Caco-2 (cell line): ENCODE measurements at places on chromosomes 11 and 22.
A peak's percentile ranks its signal among the peaks of the same experiment; 100 is the strongest.

DNA sequence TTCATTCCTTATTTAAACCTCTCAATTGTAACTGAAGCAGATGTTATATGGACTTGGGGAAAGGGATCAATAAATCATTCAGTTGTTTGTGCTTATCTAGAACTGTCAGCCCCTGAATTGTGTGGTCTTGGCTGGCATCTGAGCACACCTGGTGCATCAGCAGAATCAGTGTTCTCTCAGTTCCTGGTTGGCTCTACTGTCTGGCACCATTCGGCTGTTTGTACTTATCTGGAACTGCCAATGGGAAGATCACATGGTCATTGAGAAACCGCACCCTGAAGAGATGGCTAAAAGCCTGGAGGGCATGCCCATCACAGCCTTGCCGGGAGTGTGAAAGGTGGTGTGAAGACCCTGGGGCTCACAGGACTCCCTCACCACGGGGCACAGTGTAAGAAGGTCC is 37.1 kb upstream of the EHF start:
- no peak for DNase-seq

DNA sequence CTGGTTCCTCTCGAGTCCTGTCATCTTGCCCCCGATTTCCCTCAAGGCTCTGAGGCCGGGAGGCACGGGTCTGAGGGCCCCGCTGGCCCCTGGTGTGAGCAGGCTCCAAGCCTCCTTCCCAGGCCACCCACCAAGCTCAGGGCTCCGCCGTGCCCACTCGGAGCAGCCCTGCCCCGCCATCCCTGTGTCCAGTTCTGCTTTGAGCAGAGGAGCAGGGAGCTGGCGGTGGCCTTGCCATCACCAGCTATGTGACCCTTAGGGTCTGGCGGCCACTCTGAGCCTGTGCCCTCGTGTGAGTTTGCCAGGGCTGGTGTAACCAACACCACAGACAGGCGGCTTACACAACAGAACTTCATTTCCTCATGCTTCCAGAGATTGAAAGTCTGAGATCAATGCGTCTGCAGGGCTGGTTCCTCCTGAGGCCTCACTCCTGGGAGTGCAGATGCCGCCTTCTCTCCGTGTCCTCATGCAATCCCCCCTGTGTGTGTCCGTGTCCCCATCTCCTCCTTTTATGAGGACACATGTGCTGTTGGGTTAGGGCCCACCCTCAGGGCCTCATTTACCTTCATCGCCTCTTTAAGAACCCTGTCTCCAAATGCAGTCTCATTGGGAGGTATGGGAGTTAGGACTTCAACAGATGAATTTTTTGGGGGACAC is 36.5 kb upstream of the CELSR1 start:
- no peak for DNase-seq

DNA sequence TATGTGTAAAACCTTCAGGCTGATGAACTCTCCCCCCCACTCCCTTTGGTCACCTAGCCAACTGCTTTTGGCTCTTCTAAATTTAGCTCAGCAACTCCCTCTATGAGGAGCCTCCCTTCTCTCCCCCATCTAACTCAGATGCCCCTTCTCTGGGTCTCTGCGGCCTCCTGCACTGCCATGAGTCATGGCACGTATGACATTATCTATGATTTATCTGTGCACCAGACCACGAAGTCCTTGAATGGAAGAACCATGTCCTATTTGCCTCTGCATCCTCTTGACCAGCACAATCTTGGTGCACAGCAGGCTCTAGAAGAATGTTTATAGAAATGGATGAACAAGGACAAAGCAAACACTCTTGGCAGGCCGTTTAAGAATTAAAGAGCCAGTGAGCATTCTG is 46.0 kb downstream of the RPL27A start:
- DNase-seq, result no peak

DNA sequence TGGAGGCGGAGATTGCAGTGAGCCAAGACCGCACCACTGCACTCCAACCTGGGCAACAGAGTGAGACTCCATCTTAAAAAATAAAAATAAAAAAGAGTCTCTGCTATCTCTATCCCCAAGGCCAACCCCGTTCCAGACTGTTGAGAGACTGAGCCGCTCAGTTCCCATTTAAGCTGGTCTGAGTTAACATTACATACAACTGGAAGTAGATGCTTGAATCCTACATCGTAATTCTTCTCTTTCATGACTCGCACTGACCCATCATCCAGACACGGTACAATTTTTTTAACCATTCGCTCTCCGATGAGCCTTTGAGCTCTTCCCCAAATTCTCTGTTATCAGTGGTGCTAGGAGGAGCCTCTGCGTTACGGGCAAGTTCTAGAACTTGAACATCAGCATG is 4.9 kb upstream of the CYTH4 start:
- DNase-seq, result no peak

GRCh38 chr22:44574640-44575380 is 76.8 kb upstream of the RTL6 start:
- no peak for DNase-seq

GRCh38 chr11:94536386-94536785 is 7.3 kb upstream of the FUT4 start:
- no peak for DNase-seq

- no peak for DNase-seq
Observed at GRCh38 chr11:23668324-23668723, 808.0 kb upstream of the CCDC179 start.

GRCh38 chr22:46007003-46007847 is 30.3 kb upstream of the WNT7B start:
- DNase-seq, result no peak

- no peak for DNase-seq
Observed at GRCh38 chr11:95088946-95089619, 563 bp upstream of the ENDOD1 start.

GRCh38 chr22:42645938-42646568 is 3.1 kb downstream of the CYB5R3 start:
- DNase-seq, result no peak

DNA sequence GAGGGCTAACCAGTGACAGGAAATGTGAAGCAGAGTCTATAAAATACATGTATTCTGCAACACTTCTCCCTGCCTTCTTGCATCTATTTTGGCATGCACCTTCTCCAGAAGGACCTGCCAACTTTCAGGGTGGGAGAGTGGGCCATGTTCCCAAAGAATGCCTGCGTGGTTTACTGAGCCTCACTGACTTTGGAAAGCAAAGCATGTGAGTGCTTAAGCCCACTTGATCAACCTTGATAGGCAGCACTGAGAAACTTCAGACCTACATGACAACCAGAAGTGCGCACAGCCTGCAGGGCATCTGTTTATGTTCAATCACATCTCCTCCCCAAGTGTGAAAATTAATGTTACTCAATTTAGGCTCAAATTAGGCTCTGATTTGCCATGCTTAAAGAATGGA is 69.2 kb downstream of the AMOTL1 start:
- no peak for DNase-seq

DNA sequence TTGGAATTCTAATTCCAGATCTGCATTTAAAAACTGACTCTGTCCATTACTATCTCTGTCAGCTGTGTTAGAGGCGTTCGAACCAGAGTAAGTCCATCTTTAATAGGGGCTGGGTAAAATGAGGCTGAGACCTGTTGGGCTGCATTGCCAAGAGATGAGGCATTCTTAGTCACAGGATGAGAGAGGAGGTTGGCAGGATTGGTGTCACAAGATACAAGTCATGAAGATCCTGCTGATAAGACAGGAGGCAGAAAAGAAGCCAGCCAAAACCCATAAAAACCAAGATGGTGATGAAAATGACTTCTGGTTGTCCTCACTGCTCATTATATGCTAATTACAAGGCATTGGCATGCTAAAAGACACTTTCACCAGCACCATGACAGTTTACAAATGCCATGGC is 356.3 kb upstream of the ISX start:
- DNase-seq, result no peak

- DNase-seq, result no peak
Observed at GRCh38 chr11:110951950-110952503, 239.8 kb upstream of the ARHGAP20 start.

DNA sequence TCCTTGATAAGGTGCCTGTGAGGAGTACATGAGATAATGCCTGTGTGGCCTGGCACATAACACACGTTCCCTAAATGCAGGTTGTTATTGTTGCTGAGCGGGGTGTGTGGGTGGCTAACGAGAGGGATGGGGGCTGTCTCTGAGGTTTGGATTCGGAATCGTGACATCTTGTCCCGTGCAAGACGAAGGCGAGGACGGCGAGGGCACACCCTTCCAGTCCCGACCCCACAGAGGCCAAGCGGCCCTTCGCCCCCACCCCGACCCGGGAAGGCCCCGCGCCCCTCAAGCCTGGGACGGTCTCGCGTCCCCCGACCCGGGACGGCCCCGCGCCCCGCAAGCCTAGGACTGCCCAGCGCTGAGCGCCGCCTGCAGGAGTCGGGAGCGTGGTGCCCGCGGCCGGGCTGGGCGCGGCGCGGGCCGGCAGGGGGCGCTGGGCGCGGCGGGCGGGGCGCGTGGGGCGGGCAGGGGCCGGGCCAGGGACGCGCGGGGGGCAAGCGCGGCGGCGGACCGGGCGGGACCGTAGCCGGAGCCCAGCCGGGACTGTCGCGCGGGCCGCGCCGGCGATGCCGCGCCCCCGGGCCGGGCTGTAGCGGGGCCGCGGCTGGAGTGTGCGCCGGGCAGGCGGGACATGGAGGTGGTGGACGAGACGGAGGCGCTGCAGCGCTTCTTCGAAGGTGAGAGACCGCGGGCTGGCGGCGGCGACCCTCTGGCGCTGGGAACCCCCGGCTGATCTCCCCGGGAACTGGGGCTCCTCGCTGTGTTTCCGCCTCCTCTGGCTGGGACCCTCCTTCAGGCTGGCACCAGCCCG is at the start of gene MYRF:
TSS of gene MYRF (plus strand) at position 520 of the 808 bp plus-strand sequence. CDS start at position 629, 109 bp downstream.
- DNase-seq, result peak; percentile 63

- no peak for DNase-seq
Observed at GRCh38 chr11:32331792-32332191, 103.5 kb downstream of the WT1 start.

DNA sequence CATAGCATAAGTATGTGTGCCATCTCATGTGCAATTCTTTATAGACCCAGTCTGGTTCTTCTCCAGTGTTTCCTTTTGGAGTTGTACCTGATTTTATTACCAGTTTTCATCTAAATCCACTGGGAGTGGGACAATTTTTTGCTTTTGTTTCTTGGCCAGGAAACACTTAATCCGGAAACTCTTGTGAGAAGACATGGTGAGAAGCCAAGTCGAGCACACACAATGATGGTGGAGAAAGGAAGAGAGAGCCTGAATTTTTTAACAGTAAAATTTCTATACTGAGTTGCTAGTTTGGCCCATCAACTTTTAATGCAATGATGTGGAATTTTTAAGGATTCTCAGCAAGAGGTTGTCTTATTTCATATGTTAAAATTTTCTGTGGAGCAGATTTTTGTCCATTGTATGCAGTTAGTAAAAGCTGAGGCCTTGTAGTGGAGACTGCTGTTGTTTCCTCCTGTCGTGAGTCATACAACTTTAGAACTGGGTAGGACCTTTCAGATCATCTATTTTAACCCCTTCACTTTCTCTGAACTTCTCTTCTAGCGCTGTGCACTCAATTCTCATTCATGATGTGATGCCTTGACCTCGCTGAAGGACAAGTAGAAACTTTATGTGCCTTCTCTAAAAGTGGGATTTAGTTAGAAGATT is 17.1 kb downstream of the FAR1 start:
- DNase-seq, result no peak

DNA sequence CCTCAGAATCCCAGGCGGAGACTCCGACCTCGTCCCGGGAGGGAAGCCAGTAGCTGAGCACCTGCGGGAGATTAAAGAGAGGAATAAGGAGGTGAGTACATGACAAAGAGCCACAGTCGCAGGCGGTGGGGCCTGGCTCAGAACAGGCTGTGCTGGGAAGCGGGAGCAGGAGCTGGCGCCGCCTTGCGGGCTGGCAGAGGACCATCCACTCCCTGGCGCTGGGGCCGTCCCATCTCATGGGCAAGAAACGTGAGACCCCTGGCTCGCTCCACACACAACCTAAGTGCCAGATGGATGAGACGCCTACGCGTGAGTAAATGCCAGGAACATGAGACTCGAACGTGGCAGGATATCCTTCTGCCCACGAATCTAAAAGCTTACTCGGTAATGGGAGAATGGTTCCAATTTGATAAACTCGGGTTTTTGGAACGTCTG is 6.3 kb downstream of the CEND1 start:
- peak; percentile 83 for DNase-seq

DNA sequence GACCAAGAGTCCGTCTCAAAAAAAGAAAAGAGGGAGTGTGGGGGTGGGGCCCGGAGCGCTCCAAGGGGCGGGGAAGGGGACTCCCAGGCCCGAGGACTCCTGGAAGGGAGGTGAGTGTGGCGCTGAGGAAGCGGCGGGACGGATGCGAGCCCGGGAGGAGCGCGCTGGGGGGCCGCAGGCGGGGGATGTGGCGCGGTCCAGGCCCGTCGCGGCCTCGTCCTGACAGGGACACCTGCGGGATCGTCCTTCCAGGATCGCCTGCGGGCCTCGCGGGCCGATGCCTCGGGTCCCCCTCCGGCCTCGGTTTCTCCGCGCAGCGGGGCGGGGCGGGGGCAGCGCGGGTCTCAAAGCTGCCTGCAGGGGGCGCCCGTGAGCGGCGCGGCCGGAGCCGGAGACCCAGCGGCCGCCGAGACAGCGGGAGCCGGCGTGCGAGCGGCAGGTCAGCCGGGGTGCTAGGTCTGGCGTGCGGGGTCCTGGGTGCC is 3.8 kb upstream of the ADORA2A start:
- DNase-seq, result peak; percentile 81

DNA sequence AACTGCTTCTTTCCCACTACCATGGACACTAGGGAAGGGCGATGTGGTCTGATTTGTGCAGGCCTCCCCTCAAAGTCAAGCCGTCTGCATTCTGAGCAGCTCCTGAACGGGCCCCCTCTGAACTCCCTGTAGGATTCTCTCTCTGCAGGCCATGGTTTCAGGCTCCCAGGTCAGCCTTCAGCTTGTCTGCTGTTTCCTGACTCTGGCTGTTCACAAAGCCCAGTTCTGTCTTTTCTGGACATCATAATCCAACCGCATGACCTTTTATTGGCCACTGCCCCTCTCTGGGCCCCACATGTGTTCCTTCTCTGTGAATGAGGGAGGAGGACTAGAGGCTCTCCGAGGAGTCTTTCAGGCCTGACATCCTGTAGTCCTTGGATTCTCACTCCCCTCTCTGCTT is 161.0 kb downstream of the FEZ1 start:
- no peak for DNase-seq

DNA sequence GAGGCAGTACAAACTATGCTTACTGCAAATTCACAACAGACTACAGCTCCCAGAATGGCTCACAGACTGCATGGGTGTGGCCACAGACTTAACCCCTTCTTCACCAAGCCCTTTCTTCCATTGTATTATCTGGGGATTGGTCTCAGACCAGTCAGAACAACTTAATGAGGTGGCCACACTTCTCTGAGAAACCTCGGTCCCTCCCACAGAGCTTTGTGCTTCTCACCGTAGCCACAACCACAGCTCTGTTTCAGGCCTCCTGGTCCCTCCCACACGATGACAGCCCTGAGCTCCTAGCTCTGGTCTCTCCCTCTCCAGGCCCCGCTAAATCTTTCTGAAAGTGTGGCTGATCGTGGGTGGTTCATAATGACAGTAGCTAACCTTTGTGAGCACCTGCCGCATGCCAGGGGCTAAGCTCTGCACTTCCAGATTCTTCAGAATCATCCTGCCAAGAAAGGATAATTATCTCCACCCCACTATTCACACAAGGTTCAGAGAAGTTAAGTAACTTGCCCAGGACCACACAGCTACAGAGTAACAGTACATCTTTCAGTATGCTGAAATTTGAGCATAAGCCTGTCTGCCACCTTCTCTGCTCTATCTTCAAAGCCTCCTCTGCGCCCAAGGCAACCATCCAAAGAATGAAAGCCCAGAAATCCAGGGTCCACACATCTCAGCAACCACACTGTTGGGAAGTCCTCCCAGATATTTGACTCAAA is 5.4 kb downstream of the PDE2A start:
- DNase-seq, result no peak

- DNase-seq, result no peak
Observed at GRCh38 chr11:120717042-120717441, 205.5 kb downstream of the GRIK4 start.

- no peak for DNase-seq
Observed at GRCh38 chr22:36763576-36763975, 12.3 kb downstream of the IFT27 start.
